ENCODE measurements at places on chromosomes 5 and 9.

DNA sequence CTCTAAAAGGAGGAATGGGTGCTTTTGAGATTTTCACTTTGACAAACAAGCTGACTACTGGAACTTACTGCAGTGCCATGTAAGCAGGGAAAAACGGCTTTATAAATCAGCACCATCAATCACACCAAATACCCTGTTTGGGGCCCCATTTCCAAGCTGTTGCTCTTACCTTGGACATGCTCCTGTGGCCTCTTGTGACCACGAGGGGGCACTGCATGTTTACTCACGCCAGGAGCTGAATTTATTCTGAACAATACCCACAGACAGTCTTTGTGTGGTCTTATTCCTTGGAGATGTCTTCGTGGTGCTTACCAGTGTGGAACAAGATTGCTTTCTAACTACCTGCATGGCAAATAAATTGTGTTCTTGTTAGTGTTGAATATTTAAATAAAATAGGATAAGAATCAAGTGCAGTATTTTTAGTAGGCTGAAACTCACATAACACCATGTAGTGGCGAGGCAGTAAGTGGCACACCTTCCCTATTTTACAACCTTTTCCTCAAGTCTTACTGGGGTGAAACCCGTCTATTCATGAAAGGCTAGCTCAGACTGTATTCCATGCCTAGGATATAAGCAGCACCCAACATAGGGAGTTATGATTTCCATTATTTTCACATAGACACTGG, 155.5 kb upstream of the NMUR2 start:
- DNase-seq = peak; percentile 36

DNA sequence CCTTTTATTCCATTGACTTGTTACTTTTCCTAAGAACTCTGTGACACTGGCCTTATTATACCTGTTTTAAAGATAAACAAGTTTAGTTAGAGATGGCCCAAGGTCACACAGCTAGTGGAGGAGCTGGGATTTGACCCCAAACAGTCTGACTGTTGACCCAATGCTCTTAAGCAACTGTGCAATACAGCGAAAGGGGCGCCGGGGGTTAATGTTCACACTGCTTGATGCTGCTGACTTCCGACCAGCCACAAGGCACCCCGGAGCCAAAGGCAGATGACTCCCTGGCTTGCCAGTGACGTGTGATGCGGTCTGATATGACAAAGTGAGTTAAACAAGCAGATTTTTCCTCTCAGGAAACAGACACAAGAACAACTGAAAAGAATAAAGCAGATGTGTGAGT, 23.9 kb downstream of the PIK3R1 start:
- DNase-seq = peak; percentile 73

- no peak for DNase-seq
Measured at GRCh38 chr9:29556746-29557145, 1983.5 kb upstream of the C9orf72 start.

- no peak for DNase-seq
Measured at GRCh38 chr5:65034813-65035209, 266.1 kb downstream of the CWC27 start.

DNA sequence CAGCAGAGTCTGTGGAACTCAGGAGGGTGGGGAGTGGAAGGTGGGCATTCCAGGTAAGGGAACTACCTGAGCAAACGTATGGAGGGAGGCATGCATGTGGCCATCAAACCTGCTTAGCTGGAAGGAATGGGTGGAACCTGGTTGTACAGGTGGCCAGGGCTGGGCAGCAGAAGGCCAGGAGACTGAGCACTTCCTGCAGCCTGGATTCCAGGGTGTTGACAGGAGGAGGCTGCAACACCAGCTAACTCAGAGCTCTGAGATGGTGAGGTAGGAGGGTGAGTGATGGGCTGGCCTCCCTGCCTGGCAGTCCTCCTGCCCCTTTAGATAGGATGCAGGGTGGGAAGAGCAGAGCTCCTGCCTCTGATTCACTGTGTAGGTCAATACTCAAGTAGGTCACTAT, 92.5 kb upstream of the CPEB4 start:
- no peak for DNase-seq

GRCh38 chr5:138663009-138663408, 87.8 kb upstream of the HSPA9 start:
- DNase-seq = no peak

DNA sequence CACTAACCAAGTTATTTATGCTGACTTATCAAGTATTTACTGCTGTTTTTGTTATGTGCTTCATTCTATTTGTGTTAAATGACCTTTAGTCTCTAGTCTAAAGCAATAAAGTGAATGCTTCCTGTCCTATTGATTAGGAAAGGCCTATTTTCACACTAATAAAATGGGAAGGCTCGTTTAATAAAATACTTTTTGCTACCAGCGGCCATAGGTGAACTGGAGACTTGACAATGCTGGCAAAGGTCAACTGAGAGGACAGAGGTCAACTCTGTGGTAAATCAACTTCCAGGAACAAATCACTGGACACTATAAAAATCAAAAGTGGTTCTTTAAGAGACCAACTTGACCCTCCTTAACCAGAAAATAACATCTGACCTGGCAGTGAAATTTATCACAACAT, 634.3 kb downstream of the ISL1 start:
- no peak for DNase-seq

GRCh38 chr9:128392302-128393144, 21.3 kb downstream of the URM1 start:
- no peak for DNase-seq

GRCh38 chr9:69580582-69581214, 91.5 kb downstream of the APBA1 start:
- no peak for DNase-seq

DNA sequence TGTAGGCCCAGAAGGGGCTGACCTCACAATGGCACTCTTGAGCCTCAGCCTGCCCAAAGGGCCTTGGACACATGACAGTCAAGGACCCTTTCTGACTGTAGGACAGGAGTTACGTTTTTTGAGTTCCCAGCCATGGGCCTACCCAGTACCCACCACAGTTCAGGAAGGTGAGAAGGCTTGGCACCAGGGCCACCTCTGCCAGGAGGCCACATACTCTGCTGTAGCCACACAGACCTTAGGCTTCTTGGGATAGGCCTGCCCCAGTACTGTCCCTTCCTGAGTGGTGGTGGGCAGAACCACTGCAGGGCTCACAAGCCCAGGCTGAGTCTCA, 12.8 kb downstream of the PDLIM4 start:
- DNase-seq = no peak

DNA sequence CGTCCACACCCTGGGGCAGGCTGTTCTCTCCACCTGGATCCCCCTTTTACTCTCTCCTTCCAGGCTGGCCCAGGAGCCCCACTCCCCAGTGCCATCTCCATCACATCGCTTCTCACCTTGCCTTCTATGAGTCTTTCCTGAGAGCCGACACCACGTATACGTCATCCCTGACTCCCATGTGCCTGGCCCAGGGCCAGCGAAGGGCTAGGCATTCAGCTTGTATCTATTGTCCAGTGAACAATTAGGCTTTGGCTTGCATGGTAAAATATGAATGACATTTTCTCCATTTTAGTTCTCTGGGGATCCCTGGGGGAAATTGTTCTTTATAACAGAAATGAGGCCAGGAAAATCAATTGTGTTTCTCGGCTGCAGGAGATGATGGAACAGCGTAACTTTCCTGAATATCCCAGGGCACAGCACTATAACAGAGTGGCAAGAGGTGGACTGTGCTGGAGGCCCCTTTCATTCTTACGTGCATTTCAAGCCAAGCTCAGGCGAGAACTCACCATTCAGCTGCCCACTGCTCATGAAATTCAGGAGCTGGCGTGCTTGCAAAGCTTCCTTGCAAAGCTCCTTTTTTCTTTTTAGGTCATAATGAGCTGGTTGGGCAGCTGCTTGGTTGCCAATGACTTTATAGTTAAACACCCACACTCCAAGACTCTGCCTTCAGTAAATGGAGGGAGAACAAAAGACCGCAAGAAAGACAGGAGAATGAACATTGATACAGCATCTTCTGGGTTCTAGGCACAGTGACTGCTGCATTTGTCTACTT, 37.7 kb downstream of the NSG2 start:
- no peak for DNase-seq

DNA sequence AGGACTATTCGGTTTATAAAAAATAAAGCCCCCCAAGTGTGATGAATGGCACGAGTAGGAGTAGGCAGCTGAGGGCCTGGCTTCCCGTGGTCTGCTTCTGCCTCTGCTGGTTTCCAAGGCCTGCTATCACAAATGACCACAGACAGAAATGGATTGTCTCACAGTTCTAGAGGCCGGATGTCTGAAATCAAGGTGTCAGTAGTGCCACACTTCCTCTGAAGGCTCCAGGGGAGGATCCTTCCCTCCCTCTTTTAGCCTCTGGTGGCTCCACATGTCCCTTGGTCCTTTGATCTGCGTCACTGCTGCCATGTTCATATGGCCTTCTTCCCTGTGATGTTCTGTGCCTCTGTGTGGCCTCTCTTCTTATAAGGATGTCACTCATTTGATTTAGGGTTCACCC, 15.1 kb downstream of the PRKACG start:
- DNase-seq = no peak

GRCh38 chr9:83599071-83599470, 23.9 kb upstream of the IDNK start:
- DNase-seq = no peak

DNA sequence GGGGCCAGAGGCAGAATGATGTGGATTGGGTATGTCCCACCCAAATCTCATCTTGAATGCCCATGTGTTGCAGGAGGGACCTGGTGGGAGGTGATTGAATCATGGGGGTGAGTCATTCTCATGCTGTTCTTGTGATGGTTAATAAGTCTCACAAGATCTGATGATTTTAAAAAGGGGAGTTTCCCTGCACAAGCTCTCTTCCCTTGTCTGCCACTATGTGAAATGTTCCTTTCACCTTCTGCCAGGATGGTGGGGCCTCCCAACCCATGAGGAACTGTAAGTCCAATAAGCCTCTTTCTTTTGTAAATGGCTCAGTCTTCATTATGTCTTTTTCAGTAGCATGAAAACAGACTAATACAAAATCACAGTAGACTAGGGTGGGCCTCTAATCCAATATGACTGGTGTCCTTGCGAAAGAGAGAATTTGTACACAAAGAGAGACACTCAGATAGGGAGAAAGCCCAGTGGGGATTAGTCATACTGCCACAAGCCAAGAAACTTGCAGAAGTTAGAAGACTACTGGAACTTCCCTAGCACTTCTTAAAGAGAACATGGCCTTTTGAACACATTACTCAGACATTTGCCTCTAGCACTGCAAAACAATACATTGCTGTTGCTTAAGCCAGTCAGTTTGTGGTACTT, 68.4 kb downstream of the ANXA1 start:
- peak; percentile 68 for DNase-seq

- no peak for DNase-seq
Measured at GRCh38 chr5:129511291-129511690, 51.2 kb downstream of the ADAMTS19 start.

DNA sequence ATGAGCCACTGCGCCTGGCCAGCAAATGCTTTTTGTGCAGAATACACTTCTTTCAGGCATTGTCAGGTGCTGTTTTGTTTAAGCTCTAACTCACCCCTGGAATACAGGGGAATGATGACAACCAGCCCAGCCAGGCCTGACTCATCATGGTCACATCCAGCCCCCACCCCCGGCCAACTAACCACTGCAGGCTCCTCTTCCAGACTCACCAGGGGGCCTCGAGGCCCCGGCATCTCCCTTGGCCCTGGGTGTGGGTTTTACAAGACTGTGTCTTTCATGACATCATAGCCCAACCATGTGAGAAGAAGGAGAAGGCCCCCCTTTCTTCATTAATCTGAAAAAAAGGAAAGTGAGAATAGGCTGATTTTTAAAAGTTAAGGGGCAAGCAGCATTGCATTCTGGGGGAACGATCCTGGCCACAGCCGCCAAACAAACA, 35.5 kb downstream of the OLFML2A start:
- peak; percentile 96 for DNase-seq

- DNase-seq = no peak
Measured at GRCh38 chr5:181239062-181239663, 4.5 kb downstream of the RACK1 start.

GRCh38 chr5:132003170-132003744, 8.2 kb downstream of the ACSL6 start:
- DNase-seq = no peak

- peak; percentile 18 for DNase-seq
Measured at GRCh38 chr9:136482046-136482792, 621 bp downstream of the SEC16A start.

DNA sequence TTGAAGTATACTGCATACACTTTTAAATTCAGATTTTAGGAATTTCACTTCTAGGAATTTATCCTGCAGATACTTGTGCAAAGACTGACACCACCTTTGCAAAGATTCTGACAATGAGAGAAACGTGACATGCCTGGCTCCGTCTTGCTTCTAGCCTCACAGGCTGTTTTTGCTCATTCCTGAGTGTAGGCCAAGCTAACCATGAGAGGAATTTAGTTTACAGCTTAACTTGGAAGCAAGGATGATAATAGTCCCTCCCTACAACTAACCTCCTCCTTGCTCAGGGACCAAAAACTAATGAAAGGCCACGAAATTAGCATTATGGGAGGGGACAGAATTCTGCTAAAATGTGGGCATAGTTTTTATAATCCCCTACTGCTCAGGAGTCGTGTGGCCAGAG, 31.1 kb downstream of the C5orf22 start:
- DNase-seq = no peak

GRCh38 chr5:123414974-123415373, 8.2 kb downstream of the CEP120 start:
- DNase-seq = no peak

DNA sequence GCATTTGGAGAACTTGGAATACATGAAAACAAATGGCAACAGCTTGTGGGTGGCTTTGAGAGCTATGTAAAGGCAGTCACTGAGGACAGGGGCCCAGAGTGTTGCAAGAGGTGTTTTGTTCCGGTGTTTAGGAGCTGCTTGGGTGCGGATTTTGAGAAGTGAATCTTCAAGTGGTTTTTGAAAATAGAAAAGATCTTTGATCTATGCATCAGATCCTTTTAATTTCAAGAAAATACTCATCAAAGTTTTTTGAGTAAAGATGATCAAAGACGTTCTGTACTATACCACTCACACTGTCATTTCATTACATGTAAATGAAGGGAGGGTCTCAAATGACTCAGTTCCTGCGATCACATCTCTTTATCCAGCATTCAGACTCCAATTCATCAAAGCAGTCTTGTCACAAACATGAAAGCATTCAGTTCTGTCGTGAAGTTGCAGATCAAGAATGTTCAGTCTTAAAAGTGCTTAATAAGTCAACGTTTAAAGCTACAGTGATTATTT, 112.5 kb downstream of the WDR41 start:
- no peak for DNase-seq

GRCh38 chr5:69113851-69114250, 20.0 kb downstream of the SLC30A5 start:
- DNase-seq = no peak

DNA sequence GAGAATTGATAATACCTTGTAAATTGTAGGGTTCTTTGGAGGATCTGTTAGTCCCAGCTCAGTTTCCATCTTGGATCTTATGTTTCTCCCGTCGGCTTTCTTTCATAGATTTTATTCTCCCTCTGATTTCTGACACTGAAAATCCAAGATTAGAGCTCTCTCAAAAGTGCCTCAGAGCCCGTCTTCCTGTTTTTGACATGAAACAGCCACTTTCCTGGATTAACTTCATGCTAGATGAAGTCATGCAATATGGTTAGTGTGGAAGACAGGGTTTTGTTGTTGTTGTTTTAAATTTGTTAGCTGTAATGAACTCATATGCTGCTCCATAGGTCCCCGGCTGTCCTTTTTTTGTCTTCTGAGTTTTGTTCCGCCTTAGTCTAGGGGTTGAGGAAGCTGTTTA, 51.6 kb upstream of the ZFR start:
- DNase-seq = no peak

Measured in stromal cell of bone marrow (primary cell).